ENCODE measurements at places on chromosomes 3 and 15. TPM values are rescaled to one million over a fixed set of nuclear protein-coding genes. Genes with fewer than 3 reads are reported as not detected.

Gene CCR5
- total RNA-seq = 0.41 TPM

Gene ANKDD1A
- 14.4 TPM for total RNA-seq

Gene COX17
- total RNA-seq = 17.2 TPM

Gene C3orf20
- not detected for total RNA-seq

Gene AP3B2
- total RNA-seq = 1.3 TPM

Gene SLC12A8
- total RNA-seq = 9.0 TPM

Gene SLC22A13
- total RNA-seq = 0.51 TPM

Gene CDHR4
- not detected for total RNA-seq

Gene ATP13A5
- 0.31 TPM for total RNA-seq

Gene IMPG2
- total RNA-seq = 2.1 TPM

Gene BCL2A1
- 8.1 TPM for total RNA-seq

Gene POPDC2
- total RNA-seq = 38.7 TPM

Gene SKIL
- 59.5 TPM for total RNA-seq

Gene LIPC
- 1.0 TPM for total RNA-seq

Gene SEC11A
- total RNA-seq = 240 TPM

Gene SELENOT
- total RNA-seq = 43.9 TPM

Gene IL16
- total RNA-seq = 6.5 TPM

Gene CDC25A
- total RNA-seq = 4.8 TPM

Gene HSPBAP1
- total RNA-seq = 5.4 TPM

Gene CXCR6
- 0.41 TPM for total RNA-seq

Gene DUT
- 91.9 TPM for total RNA-seq

All from tongue (tissue), 3 donors.